B cell (primary cell): ENCODE measurements at places on chromosomes 4 and X. TPM values are rescaled to one million over a fixed set of nuclear protein-coding genes. Genes with fewer than 3 reads are reported as not detected.

ASB9 gene
- total RNA-seq = not detected in 2 replicates

TCEAL2 gene
- not detected in 2 replicates for total RNA-seq

EGFL6 gene
- not detected in 2 replicates for total RNA-seq

NCAPG gene
- 0.44 and 0.84 TPM in 2 replicates for total RNA-seq

DUX4 gene
- total RNA-seq = not detected in 2 replicates

GRCh38 chr4:94262163-94263016 lies 54.7 kb downstream of the SMARCAD1 start:
- no peak overlapping the region for H3K27ac ChIP-seq
- H3K36me3 ChIP-seq = peaks cover 2% of the 10 kb centered on the region
- DNase-seq = no peak
- no peaks in the 10 kb centered on the region for H3K4me1 ChIP-seq

- H3K36me3 ChIP-seq = no peaks in the 10 kb centered on the region
- H3K4me3 ChIP-seq = no peak overlapping the region
- DNase-seq = no peak
- H3K4me1 ChIP-seq = no peaks in the 10 kb centered on the region
- no peaks in the 10 kb centered on the region for H3K27me3 ChIP-seq
Observed at GRCh38 chr4:124230268-124230667, 482.3 kb downstream of the ANKRD50 start.

DNA sequence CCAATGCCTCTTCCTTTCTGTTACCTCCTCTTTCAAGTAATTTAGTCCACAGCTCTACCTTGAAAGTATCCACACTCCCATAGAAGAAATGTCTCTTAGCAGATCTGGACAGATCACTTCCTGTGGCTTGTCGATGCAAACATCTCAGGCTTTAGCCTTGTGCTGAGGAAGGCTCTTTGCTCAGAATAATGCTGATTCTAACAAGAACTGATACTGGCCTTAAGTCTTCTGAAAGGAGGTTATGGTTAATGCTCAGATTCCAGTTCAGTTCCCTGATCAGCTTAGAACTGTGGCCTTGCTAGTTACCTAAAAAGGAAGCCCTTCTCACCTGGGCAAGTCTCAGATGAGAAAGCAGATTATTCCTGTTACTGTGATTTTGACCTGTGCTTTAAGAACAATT lies 230.1 kb upstream of the FAT4 start:
- no peak overlapping the region for H3K4me3 ChIP-seq
- no peak for DNase-seq
- no peaks in the 10 kb centered on the region for H3K36me3 ChIP-seq
- no peaks in the 10 kb centered on the region for H3K27me3 ChIP-seq
- H3K27ac ChIP-seq = no peak overlapping the region

- no peak overlapping the region for H3K27ac ChIP-seq
- H3K27me3 ChIP-seq = no peaks in the 10 kb centered on the region
- H3K4me1 ChIP-seq = no peaks in the 10 kb centered on the region
- H3K4me3 ChIP-seq = no peak overlapping the region
- no peak for DNase-seq
- H3K36me3 ChIP-seq = no peaks in the 10 kb centered on the region
Observed at GRCh38 chr4:156194896-156195295, 241.2 kb upstream of the CTSO start.

DNA sequence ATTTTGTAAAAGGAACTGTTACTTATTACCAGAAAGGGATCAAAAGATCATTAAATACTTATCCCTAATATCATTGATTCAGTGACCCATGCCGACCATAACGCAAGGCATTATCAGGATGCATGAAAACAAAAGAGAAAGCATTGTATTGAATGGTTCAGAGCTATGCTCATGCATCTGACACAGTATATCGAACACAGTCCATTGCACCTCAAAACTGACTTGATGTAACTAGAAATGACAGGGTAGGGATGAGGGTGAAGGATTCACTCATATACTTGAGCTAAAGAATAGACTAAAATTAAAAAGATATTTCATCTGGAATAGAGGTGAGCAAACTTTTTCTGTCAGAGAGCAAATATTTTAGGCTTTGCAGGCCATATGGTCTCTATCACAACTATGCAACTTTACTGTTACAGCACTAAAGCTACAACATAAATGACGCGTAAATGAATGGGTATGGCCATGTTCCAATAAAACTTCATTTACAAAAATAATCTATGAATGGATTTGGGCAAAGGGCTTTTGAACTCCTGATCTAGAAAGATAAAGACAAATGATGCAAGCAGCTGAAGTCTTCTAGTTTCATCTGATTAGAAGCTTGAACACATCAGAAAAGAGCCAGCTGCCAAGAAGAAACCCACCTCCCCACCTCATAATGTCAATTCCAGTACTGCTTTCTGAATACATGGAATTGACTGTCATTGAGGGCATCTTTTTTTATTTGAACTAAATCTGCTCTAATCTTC lies 12.9 kb upstream of the SPP1 start:
- H3K4me1 ChIP-seq = no peaks in the 10 kb centered on the region
- H3K36me3 ChIP-seq = no peaks in the 10 kb centered on the region
- no peak for DNase-seq
- no peaks in the 10 kb centered on the region for H3K27me3 ChIP-seq
- no peak overlapping the region for H3K4me3 ChIP-seq
- H3K27ac ChIP-seq = no peak overlapping the region

DNA sequence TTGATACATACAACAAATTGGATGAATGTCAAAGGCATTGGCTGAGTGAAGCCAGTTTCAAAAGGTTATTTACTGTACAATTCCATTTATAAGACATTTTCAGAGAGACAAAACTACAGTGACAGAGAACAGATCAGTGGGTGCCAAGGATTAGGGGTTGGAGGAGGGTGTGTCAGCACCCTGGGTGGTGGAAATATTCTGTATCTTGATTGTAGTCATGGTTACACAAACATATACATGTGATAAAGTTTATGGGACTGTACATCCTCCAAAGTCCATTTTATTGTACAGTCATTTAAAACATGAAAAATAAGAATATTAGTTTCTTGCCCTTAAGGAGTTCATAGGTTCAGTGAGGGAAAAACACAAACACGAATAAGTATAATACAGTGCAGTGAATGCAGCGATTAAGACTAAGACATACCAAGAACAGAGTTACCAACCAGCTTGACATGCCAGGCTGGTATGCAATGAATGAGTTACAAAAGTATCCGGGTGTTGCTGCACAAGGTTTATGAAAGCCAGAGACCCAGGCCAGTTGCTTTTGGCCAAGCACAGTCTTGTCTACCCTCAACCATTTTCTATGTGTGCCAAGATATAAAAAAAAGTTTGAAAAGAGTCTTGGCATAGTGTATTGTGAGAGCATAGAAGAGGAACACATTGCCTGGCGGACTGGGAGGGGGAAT lies 123.6 kb downstream of the MSL3 start:
- H3K27ac ChIP-seq = no peak overlapping the region
- no peaks in the 10 kb centered on the region for H3K4me1 ChIP-seq
- no peaks in the 10 kb centered on the region for H3K36me3 ChIP-seq
- no peaks in the 10 kb centered on the region for H3K27me3 ChIP-seq

DNA sequence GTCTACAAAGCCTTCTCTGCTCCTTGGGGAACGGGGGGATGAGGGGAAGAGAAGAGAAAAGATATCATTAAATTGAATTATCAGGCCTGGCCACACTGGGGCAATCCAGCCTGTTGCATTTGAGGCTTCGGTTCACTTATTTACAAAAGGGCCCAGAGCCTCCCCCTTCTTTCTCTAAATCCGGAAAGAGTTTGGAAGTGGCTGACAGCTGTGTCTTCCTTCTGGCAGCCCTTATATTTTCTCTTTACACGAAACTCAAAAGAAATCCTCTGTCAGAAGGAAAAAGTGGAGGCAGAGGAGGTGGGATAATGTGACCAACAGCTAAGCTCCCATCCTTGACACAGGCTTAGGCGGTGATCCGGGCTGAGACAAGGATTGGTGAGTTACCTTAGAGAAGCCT lies 158.3 kb upstream of the TAPT1 start:
- H3K27me3 ChIP-seq = no peaks in the 10 kb centered on the region
- no peaks in the 10 kb centered on the region for H3K4me1 ChIP-seq
- no peak overlapping the region for H3K4me3 ChIP-seq
- no peak overlapping the region for H3K27ac ChIP-seq

DNA sequence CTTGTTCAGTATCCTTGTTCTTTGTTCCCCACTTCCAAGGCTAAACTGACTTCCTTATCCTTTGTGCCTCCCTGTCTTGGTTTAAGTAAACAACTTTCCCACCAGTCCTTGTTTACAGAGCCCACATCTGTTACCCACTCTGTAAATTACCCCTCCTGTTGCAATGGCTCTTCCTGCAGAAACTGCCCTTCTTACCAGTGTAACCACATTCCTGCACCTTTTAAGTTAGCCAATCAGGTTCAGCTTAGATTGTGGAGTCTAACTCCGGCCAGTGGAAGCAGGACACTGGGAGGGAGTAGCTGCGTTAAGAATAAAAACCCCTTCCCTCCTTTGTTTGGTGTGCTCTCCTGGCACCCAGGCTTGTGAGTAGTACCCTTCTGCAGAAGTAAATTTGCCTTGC lies 360.9 kb downstream of the PRDM5 start:
- H3K27ac ChIP-seq = no peak overlapping the region
- H3K4me3 ChIP-seq = no peak overlapping the region
- no peaks in the 10 kb centered on the region for H3K4me1 ChIP-seq
- H3K36me3 ChIP-seq = no peaks in the 10 kb centered on the region
- DNase-seq = no peak
- no peaks in the 10 kb centered on the region for H3K27me3 ChIP-seq

DNA sequence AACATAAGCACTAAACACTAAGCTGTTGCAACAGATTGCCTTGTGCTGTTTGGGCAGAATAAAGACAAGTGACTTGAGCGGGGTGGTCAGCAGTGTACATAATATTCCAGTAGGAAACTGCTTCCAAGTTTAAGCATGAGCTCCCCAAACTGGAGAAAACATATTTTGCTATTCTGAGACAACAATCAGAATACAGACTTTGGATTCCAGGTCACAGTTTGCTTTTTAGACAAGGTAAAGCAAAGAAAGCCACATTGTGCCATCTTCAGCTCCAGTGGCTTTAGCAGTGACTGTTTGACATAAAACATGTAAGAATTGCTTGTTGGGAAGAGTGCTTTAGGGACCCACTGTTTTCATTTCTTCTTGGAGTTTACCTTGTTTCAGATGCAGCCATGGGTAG lies 136.0 kb downstream of the FNIP2 start:
- no peak overlapping the region for H3K4me3 ChIP-seq
- no peak for DNase-seq
- H3K36me3 ChIP-seq = no peaks in the 10 kb centered on the region
- H3K4me1 ChIP-seq = no peaks in the 10 kb centered on the region

- no peak overlapping the region for H3K27ac ChIP-seq
- no peaks in the 10 kb centered on the region for H3K36me3 ChIP-seq
- no peak for DNase-seq
- no peaks in the 10 kb centered on the region for H3K4me1 ChIP-seq
- H3K27me3 ChIP-seq = no peaks in the 10 kb centered on the region
- H3K4me3 ChIP-seq = no peak overlapping the region
Observed at GRCh38 chr4:57591073-57591472, 480.9 kb upstream of the IGFBP7 start.

- H3K27ac ChIP-seq = no peak overlapping the region
- no peaks in the 10 kb centered on the region for H3K4me1 ChIP-seq
- no peak overlapping the region for H3K4me3 ChIP-seq
- DNase-seq = no peak
Observed at GRCh38 chr4:142347241-142347640, 498.9 kb downstream of the INPP4B start.

DNA sequence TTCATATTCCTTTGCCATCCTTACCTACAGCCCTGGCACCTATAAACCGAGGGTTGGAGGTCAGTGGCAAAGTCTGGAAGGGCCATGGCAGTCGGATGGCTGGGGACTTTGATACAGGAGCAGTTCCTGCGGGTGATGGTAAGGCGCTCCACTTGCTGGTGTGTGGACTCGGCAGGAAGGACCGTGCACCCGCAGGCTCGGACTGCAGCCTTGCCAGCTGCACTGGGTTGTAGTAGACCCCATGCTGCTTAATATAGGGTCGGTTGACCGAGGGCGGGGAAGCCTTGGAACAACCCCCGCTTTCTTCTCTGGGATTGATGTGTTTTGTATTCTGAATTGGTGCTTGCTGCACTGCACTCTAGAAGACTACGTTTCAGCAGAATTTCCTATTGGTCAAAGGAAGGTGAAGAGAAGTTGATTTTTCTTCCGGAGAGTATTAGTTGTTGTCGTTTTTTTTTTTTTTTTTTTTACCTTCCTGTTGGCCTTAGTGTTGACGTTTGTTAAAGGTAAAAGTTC lies 638 bp downstream of the BLTP1 start:
- H3K27ac ChIP-seq = peak overlapping the region; percentile 87
- peak overlapping the region; percentile 73 for H3K4me3 ChIP-seq
- DNase-seq = no peak
- peaks cover 25% of the 10 kb centered on the region for H3K4me1 ChIP-seq
- no peaks in the 10 kb centered on the region for H3K36me3 ChIP-seq

DNA sequence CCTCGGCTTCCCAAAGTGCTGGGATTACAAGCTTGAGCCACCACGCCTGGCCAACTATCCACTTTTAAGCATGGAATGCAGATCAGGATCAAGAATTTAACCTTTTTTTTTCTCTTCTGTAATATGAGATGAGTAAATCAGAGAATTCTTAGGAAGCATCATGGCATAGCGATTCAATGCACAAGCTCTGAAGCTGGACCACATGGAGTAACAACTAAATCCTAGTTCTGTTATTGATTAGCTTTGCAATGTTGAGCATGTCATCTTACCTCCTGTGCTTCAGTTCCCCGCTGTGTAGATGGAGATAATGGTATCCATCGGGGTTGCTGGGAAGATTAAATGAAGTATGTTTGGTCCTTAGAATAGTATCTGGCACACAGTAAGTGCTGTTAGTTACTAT lies 1.9 kb upstream of the SNX25 start:
- H3K27me3 ChIP-seq = no peaks in the 10 kb centered on the region
- H3K27ac ChIP-seq = no peak overlapping the region
- no peaks in the 10 kb centered on the region for H3K36me3 ChIP-seq
- no peak for DNase-seq
- H3K4me1 ChIP-seq = peaks cover 47% of the 10 kb centered on the region

DNA sequence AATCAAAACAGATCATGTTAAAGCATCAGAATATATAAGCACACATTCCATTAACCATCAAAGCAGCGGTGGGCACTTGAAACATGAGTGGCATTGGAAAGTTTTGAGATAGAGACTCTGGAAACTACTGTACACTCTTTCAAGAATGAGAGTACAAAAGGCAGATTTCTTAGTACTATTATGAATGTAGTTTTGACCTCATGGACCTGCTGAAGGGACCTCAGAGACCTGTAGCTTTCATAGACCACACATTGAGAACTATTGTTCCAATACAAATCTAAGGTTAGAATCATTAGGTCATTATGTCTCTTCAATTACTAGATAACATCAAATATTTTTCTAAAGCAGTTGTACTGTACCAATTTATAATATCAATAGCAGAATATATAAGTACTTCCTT lies 283.6 kb downstream of the RPA4 start:
- H3K4me3 ChIP-seq = no peak overlapping the region
- no peaks in the 10 kb centered on the region for H3K36me3 ChIP-seq
- no peaks in the 10 kb centered on the region for H3K27me3 ChIP-seq
- no peak for DNase-seq
- peaks cover 9% of the 10 kb centered on the region for H3K4me1 ChIP-seq
- no peak overlapping the region for H3K27ac ChIP-seq

DNA sequence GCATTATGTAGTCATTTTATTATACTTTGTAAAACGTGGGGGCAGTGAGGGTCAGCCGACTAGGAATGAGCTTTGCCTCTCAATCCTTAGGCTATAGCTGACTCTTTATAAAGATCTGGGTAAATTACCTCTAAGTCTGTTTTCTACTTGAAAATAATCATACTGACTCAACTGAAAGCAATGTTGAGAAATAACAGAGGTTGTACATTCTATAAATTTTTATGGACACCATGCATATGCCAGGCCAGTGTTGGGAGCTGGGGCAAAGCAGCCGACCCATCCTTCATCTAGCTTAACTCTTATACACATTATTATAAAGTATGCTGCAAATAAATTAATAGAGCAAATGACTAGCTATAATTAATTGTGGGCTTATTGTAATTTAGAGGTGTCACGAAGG lies 2.2 kb upstream of the DCUN1D4 start:
- H3K4me1 ChIP-seq = peaks cover 9% of the 10 kb centered on the region
- DNase-seq = no peak
- no peaks in the 10 kb centered on the region for H3K27me3 ChIP-seq
- no peak overlapping the region for H3K4me3 ChIP-seq
